Activated T-helper 2 cell treated with anti-CD3 and anti-CD28 coated beads, Interferon-gamma antibody, Interleukin-2, Interleukin-4, amounts not matched to agents 10 μg/mL and 5 μg/mL and 100 μg/mL, durations not matched to agents 14 hours and 24 hours and 36 hours (primary cell): ENCODE measurements at places on chromosomes 5 and 9. TPM values are rescaled to one million over a fixed set of nuclear protein-coding genes. Genes with fewer than 3 reads are reported as not detected.

Gene AP3B1
- 42.9 and 43.9 TPM in 2 replicates for total RNA-seq

Gene SYNPO
- 0.11 TPM in 1 of 2 replicates, not detected in the other for total RNA-seq

Gene OLFML2A
- 0.11 TPM in 1 of 2 replicates, not detected in the other for total RNA-seq

Gene FOXD4L3
- not detected in 2 replicates for total RNA-seq

Gene PLCXD3
- not detected in 2 replicates for total RNA-seq

Gene SLC25A46
- total RNA-seq, result 44.0 and 44.8 TPM in 2 replicates

Gene CAVIN4
- total RNA-seq, result 0.23 and 0.34 TPM in 2 replicates

Gene GRIN3A
- not detected in 2 replicates for total RNA-seq

Gene PHAX
- total RNA-seq, result 45.3 and 47.7 TPM in 2 replicates

Gene OLFM1
- total RNA-seq, result 0.28 and 0.37 TPM in 2 replicates

Gene PCDHGC4
- total RNA-seq, result not detected in 2 replicates

Gene GRXCR2
- total RNA-seq, result not detected in 2 replicates

Gene HARS1
- total RNA-seq, result 107 and 110 TPM in 2 replicates

Gene SPATA31D1
- not detected in 2 replicates for total RNA-seq

Gene ADCY2
- total RNA-seq, result not detected in 2 replicates
